Small intestine (tissue), 16 donors: ENCODE measurements at places on chromosomes 4 and X. TPM values are rescaled to one million over a fixed set of nuclear protein-coding genes. Genes with fewer than 3 reads are reported as not detected.

ANOS1 gene
- polyA plus RNA-seq, result 0.19 TPM

TCEAL6 gene
- 0.18 TPM for polyA plus RNA-seq

CLCN4 gene
- polyA plus RNA-seq, result 2.7 TPM

HTN1 gene
- polyA plus RNA-seq, result not detected

DNA sequence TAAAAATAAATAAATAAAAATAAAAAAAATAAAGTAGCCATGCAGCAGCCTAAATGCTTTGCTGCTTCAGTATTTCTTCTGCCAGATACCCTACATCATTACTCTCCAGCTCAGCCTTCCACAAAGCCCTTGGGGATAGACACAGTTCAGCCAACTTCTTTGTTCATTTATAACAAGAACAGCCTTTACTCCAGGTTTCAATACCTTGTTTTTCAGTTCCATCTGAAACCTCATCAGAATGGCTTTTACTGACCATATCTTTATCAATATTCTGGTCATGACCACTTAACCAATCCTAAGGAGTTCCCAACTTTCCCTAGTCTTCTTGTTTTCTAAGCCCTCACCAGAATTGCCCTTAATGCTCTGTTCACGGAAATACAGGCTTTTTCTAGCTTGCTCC lies 128.3 kb upstream of the MED14 start:
- H3K36me3 ChIP-seq, result no peaks in the 10 kb centered on the region
- DNase-seq, result no peak
- H3K4me1 ChIP-seq, result no peaks in the 10 kb centered on the region
- H3K27me3 ChIP-seq, result no peaks in the 10 kb centered on the region
- no peak overlapping the region for H3K4me3 ChIP-seq

GRCh38 chrX:70171624-70172023 lies 5.7 kb upstream of the DGAT2L6 start:
- no peak overlapping the region for H3K4me3 ChIP-seq
- H3K36me3 ChIP-seq, result no peaks in the 10 kb centered on the region
- no peak for DNase-seq

DNA sequence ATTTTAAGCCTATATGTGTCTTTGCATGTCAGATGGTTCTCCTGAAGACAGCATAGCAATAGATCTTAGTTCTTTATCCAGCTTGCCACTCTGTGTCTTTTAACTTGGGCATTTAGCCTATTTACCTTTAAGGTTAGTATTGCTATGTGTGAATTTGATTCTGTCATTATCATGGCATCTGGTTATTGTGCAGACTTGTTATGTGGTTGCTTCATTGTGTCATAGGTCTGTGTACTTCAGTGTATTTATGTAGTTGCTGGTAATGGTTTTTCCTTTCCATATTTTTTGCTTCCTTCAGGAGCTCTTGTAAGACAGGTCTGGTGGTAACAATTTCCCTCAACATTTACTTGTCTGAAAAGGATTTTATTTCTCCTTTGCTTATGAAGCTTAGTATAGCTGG lies 1443.5 kb downstream of the FAM133A start:
- no peak for DNase-seq
- H3K4me1 ChIP-seq, result no peaks in the 10 kb centered on the region
- no peak overlapping the region for H3K4me3 ChIP-seq
- no peaks in the 10 kb centered on the region for H3K36me3 ChIP-seq

DNA sequence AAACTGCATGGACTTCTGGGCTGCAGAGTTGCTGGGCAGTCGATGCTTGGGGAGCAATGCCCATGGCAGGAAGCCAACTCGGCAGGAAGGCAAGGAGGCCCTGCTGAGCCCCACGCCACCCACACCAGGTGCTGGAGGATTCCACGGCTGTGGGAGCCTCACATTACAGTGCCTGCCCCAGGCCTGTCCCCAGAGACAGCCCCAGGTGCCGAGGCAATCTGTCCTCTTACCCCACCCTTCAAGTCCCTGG lies 53.9 kb downstream of the HMX1 start:
- H3K27ac ChIP-seq, result no peak overlapping the region
- H3K36me3 ChIP-seq, result no peaks in the 10 kb centered on the region
- no peak overlapping the region for H3K4me3 ChIP-seq
- DNase-seq, result no peak

DNA sequence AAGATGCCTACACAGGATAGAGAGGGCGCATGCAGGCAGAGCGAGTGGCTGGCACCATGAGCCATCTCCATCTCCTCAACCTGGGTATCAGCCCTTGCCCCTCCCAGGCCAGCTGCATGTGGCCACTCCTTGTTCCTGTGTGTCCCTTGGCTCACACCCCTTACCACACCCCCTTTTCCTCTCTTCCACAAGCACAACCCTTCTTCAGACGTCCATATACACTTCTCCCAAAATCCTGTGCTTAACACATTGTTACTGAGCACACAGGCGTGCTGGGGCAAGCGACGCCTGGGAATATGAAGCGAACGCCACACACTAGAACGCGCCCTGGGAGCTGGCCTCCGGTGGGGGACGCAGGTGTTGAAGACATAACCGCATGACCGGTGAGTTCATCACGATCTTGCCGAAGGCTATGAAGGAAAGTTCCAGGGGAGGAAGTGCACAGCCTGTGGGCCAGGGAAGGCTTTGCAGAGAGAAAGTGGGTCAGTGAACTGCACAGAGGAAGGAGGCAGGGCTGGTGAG lies 19.1 kb upstream of the KIAA0232 start:
- H3K27me3 ChIP-seq, result no peaks in the 10 kb centered on the region
- no peak overlapping the region for H3K27ac ChIP-seq
- no peaks in the 10 kb centered on the region for H3K4me1 ChIP-seq
- no peak for DNase-seq
- no peaks in the 10 kb centered on the region for H3K36me3 ChIP-seq

DNA sequence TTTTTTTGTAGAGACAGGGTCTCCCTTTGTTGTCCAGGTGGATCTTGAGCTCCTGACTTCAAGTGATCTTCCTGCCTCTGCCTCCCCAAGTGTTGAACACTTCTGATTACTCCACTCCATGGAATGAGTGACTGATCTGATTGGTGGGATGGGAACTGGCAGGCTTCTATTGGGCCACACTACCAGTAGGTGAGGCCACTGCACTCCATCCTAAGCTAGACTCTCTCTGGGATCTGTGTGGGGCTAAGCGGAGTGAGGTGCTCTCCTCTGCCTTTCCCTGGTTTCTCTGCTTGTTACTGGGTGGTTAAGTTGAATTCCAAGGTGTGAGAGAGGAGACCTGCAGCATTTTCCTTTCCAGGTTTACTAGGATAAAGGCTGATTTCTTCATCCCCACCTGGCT lies 58.7 kb downstream of the ENOPH1 start:
- H3K27ac ChIP-seq, result no peak overlapping the region
- H3K27me3 ChIP-seq, result no peaks in the 10 kb centered on the region
- DNase-seq, result no peak
- H3K4me1 ChIP-seq, result no peaks in the 10 kb centered on the region
- H3K4me3 ChIP-seq, result no peak overlapping the region
- H3K36me3 ChIP-seq, result no peaks in the 10 kb centered on the region

DNA sequence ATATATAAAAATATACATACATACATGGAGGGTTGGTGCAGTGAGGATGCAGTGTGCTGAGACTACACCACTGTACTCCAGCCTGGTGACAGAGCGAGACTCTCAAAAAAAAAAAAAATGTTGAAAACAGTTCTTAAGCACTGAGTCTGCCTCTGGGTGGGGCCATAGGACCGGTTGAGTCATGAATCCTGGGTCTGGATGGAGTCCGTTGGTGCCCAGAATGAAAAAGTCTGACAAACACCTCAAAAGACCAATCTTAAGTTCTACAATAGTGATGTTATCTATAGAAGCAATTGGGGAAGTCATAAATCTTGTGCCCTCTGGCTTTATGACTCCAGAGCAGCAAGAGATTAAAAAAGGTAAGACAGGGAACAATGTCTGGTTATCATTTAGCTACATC lies 70.4 kb downstream of the FGFBP1 start:
- H3K27ac ChIP-seq, result no peak overlapping the region
- DNase-seq, result no peak
- no peaks in the 10 kb centered on the region for H3K27me3 ChIP-seq
- no peak overlapping the region for H3K4me3 ChIP-seq
- H3K4me1 ChIP-seq, result no peaks in the 10 kb centered on the region
- H3K36me3 ChIP-seq, result no peaks in the 10 kb centered on the region

DNA sequence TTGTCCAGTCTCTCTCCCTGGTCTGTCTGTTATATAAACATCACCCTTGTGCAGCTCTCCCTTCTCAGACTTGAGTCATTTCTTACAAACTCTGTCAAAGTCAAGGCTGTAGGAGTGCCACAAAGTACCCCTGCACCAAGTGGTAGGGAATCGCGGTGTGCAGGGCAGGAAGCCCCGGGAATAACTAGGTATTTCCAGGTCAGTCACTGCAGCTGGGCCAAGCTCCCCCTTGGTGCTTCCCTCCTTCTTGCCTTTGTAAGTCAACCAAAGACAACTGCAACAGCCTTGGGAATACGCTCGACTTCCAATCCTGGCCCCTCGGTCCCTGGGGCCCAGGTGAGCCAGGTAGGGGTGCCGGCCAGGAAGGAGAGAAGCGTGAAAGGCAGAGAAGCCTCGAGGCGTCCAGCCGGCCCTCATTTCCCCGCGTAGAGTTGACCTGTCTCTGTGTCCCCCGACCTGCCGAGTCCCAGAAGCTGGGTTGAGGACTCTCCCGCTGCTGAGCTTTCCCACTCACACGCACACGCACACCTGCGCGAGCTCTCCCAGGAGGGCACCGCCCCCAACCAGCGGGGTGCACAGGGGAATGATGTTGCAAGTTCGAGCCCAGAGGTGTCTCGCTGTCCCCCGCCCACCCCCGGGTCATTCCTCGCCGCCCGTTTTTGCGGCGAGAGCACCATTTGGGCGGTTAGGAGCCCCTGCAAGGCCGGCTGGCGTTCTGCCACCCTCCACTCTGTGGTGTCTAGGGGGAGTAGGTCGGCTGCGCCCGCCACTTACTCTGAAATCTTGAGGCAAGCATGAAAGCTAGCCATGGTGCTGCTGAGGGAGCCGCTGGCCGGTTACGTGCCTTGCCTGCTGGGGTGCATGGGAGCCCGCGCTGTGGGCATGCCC lies 22.8 kb upstream of the KIAA1210 start:
- H3K4me3 ChIP-seq, result no peak overlapping the region
- no peaks in the 10 kb centered on the region for H3K4me1 ChIP-seq
- no peaks in the 10 kb centered on the region for H3K36me3 ChIP-seq
- H3K27ac ChIP-seq, result no peak overlapping the region

- no peaks in the 10 kb centered on the region for H3K36me3 ChIP-seq
- H3K4me3 ChIP-seq, result no peak overlapping the region
- no peak for DNase-seq
- no peak overlapping the region for H3K27ac ChIP-seq
- no peaks in the 10 kb centered on the region for H3K27me3 ChIP-seq
- H3K4me1 ChIP-seq, result peaks cover 9% of the 10 kb centered on the region
Observed at GRCh38 chr4:81571105-81571504, 99.4 kb upstream of the RASGEF1B start.

- no peak overlapping the region for H3K27ac ChIP-seq
- no peaks in the 10 kb centered on the region for H3K4me1 ChIP-seq
- no peaks in the 10 kb centered on the region for H3K27me3 ChIP-seq
Observed at GRCh38 chr4:67749286-67749685, 4.9 kb downstream of the GNRHR start.

DNA sequence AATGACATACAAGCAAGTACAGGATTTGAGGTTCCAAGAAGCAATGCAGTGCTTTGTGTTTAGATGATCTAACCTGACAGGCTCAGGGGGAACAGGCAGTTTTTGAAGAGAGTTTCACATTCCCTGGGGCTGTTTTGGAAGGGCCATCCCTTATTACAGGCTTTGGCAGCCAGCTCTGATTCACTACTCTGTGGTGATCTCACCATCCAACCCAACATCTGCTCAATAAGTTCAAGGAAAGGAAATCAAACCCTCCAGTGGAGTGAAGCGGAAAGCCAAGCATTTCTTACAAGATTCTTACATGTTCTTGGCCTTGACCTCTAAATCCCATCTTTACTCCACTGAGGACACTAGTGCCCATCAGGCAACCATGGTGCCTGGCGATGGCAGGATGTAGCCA lies 7.5 kb downstream of the IDS start:
- no peak overlapping the region for H3K4me3 ChIP-seq
- no peak for DNase-seq
- no peak overlapping the region for H3K27ac ChIP-seq
